ENCODE measurements at places on chromosomes 11 and 22. TPM values are rescaled to one million over a fixed set of nuclear protein-coding genes. Genes with fewer than 3 reads are reported as not detected.
A peak's percentile ranks its signal among the peaks of the same experiment; 100 is the strongest.

The HPX gene
- total RNA-seq = 0.96 TPM

- DNase-seq = no peak
Observed at GRCh38 chr11:16924462-16924825, 89.8 kb downstream of the PLEKHA7 start.

DNA sequence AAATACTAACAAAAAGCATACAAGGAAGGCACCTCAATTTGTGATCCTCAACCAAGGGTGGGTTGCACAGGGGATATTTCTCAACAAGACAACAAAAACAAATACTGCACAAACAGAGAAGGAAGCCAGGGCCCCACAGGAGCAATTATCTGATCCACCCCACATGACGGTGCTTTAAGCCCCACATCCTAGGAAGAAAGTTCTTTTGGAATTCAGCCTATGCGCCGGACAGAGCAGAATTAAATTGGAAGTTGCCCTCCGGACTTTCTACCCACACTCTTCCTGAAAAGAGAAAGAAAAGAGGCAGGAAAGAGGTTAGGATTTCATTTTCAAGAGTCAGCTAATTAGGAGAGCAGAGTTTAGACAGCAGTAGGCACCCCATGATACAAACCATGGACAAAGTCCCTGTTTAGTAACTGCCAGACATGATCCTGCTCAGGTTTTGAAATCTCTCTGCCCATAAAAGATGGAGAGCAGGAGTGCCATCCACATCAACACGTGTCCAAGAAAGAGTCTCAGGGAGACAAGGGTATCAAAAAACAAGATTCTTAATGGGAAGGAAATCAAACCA is 40.6 kb downstream of the OSBP start:
- no peak for DNase-seq

The MAPK12 gene
- 5.3 TPM for total RNA-seq

DNA sequence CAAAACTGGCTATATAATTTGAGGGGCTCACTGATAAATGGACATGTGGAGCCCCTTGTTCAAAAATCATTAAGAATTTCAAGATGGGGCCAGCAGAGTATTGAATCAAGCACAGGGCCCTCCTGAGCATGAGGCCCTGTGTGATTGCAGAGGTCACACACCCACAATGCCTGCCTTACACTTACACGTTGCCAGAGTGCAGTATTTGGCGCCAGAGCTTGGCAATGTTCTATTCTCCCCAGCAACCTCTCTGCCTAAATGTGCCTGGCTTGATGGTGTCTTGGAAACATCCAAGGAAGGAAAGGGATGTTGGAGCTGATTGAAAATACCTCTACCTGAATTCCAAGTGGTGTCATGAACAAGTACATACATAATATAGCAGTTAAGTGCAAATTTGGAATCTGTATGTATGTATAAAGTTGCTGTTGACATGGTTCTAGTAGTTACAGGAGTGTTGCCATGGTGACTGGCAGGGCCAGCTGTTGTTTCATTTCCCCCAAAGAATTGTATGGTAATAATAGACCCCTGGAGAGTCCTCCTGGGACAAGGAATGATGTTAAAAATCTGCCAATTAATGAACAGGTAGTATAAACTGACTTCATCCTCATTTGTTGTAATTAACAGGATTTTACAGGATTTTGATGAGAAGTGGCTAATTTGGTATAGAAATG is 205.7 kb upstream of the NAV2 start:
- no peak for DNase-seq

The A4GALT gene
- total RNA-seq = 32.8 TPM

The ST3GAL4 gene
- total RNA-seq = 32.8 TPM

The CHADL gene
- 3.7 TPM for total RNA-seq

- no peak for DNase-seq
Observed at GRCh38 chr11:35223371-35223796, 84.4 kb downstream of the CD44 start.

- no peak for DNase-seq
Observed at GRCh38 chr11:62592146-62592815, 958 bp upstream of the TUT1 start.

The CCDC157 gene
- 2.6 TPM for total RNA-seq

DNA sequence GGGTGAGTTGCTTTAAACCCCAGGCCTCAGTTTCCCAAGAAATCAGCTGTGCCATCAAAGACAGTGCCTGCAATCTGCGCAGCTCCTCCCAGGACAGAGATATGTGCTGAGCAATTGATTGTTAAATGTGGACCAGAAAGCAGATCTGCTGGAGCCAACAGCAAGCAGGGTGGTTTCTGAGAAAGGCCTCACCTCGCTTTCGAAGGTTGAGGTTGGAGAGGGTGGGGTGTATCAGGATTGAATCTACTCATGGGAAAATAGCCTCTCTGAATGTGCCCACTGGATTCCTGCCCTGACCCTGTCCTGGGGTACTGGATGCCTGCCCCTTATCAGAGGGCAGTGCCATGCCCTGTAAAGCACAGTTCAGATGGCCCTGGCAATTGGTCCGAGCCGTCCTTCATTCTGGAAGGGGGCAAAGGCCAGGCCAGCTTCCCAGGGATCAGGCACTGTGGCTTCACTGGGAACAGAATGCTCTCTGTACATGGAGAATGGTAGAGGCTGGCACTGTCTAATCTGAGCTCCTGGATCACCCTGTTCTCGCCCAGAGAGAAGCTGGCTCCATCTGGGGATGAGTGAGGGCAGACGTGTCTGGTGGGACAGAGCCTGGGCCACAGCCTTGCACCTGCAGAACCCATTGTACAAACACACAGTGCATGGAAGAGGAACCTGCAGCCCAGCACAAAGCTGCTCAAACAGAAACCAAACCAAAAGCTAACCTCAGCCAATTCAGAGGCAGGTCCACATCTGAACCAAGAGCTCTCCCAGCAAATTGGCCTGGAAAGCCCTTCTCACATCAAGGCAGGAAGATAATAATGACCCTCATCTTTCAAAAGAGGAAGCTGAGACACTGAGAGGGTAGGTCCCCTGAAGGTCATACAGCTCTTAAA is 15.2 kb downstream of the DHCR7 start:
- no peak for DNase-seq

DNA sequence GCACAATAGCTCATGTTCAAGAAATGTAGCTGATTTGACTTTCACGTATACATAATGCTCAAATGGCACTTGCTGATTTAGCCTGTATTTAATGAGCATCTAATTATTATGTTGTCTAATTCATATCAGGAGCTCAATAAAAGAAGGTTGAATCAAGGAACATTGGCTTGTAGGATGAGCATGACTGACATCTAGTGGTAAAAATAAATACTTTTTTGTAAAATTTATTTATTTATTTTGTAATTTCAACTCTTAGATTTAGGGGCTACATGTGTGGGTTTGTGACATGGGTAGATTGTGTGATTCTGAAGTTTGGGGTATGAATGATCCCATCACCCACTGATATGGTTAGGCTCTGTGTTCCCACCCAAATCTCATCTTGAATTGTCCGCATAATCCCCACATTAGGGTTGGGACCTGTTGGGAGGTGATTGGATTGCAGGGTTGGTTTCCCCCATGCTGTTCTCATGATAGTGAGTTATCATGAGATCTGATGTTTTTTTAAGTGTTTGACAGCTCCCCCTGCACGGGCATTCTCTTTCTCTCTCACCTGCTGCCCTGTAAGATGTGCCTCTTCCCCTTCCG is 1.7 kb upstream of the OR52E5 start:
- DNase-seq = no peak

DNA sequence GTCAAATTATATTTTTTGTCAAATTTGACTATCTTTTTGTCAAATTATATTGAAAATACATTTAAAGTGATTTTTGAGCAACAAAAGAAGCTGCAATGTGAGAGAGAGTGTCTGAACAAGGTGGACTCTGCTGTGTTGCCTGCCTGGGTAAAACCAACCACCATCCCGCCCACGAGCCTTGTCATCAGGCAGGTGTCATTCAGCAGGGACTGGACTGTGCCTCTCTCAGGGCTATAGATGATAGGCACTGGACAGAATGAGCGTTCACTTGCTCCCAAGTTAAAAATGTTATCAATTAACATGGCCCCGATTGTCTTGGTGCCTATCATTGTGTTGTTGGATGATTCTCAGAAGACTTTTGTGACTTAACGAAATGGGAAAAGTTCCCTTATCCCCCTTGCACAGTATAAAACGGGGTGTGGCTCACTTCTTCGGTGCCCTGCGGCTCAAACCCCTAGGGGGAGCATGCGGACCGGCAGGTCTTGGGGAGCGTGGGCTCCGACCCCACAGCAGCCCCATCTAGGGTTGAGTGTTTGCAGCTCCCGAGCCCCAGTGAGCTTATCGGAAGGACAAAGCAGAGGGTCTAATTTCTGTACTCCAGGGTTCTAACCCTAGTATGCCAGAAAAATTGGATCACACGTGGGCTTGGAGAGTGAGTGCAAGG is 1.7 kb downstream of the APOL5 start:
- DNase-seq = no peak

GRCh38 chr11:86047275-86047991 is 21.5 kb downstream of the PICALM start:
- no peak for DNase-seq

The GAS2L1 gene
- 15.7 TPM for total RNA-seq

DNA sequence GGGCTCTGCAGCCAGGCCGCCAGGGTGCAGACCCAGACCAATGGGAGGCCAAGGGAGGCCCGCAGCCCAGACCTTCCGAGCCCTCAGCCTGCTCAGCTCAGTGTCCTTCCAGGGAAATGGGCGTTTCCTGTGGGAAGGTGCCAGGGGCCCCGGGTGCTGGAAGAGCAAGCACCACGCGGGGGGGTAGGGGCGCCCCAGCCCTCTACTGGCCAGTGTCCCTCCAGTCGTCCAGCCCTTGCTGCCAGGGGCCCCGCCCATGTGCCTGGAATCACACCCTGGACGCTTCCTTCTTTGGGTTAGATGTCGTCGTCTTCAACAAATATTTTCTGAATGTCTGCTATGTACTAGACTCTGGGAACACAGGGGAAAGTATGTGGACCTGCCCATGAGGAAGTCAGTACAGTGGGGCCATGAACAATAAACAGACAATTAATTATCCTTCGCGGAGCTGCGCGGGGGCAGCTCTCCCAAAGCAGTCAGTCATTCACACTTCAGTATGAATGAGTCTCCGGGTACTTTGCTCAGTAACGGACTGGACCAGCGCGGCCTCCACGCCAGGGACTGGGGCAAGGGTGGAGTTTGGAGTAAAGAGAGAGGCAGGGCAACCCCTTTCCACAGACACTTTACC is 60.2 kb downstream of the CDKN1C start:
- DNase-seq = peak; percentile 93

DNA sequence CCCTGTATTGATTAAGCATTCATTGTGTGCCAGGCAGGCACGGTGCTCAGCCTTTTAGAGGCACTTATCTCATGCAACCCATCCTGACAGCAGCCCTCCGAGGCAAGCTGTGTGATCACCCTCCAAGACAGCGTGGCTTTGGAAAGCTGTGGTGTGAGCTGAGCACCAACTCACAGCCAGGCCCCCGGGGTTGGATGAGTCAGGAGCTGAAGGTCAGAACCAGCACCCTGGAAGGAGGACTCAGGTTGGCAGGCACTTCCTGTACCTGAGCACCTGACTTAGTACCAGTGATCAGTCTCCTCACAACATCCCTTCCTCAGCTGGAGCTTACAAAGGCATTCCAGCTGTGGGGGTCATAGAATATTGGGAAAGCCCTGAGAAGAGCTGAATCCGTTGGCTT is 9.0 kb downstream of the PATZ1 start:
- peak; percentile 79 for DNase-seq

- DNase-seq = no peak
Observed at GRCh38 chr11:103609117-103610066, 427.0 kb upstream of the DDI1 start.

DNA sequence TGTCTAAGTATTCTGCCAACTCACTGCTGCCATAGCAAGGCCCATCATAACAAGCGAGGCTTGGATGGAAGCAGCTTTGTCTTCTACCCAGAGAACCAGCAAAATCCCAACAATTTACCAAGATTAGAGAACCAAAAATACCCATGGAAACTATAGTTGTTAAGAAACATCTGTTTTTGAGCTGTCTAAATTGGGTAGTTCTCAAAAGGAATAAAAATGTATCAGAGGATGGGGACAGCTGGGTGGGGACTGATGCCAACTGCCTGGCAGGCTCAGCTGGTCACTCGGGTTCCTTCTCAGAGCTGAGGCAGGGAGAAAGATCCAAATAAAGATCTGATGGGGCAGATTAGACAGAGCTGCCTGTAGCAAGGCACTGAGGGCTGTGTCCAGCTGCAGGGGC is 85.9 kb upstream of the GRK3 start:
- no peak for DNase-seq

All from breast epithelium (tissue), 4 donors.